SJSA1 (cell line): ENCODE measurements at places on chromosomes 16 and 17. TPM values are rescaled to one million over a fixed set of nuclear protein-coding genes. Genes with fewer than 3 reads are reported as not detected.

DNA sequence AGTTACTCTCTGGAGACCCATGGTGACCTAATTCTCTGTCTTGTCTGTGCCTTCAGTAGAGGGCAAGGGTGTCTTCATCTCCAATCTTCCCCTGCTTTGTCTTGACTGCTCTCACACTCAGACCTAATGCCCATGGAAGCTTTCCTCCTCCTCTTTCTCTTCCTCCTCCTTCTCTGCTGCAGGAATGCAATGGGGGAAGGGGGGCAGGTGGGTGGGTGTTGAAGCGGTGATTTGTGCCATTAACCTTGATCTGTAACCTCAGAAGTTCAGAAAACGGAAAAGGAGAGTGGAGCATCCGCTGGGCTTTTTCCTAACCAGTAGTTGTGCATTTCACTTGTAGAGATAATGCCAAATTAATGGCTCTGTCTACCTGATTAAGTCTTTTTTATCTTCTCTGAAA is 172.3 kb upstream of the CDH11 start:
- H3K36me3 ChIP-seq: no peaks in the 10 kb centered on the region
- H3K4me3 ChIP-seq: no peak overlapping the region
- H3K27me3 ChIP-seq: no peaks in the 10 kb centered on the region
- no peaks in the 10 kb centered on the region for H3K4me1 ChIP-seq
- no peak for DNase-seq

GRCh38 chr17:80331820-80332219 is 71.2 kb downstream of the RNF213 start:
- H3K36me3 ChIP-seq: peaks cover 86% of the 10 kb centered on the region
- no peak overlapping the region for H3K4me3 ChIP-seq
- H3K4me1 ChIP-seq: no peaks in the 10 kb centered on the region
- no peak overlapping the region for H3K27ac ChIP-seq

- no peak for DNase-seq
- H3K36me3 ChIP-seq: peaks cover 4% of the 10 kb centered on the region; the same call in 1 of the 2 replicates
- no peak overlapping the region for H3K4me3 ChIP-seq
- H3K27ac ChIP-seq: 0 out of 2 replicates have a peak overlapping the region, but pooled peaks have one; percentile 11
- no peaks in the 10 kb centered on the region for H3K4me1 ChIP-seq
- no peaks in the 10 kb centered on the region for H3K27me3 ChIP-seq
Observed at GRCh38 chr16:17457513-17457912, 13.2 kb downstream of the XYLT1 start.

Gene CCL7
- total RNA-seq: not detected in 2 replicates

GRCh38 chr16:12354296-12354833 is 377.8 kb downstream of the SNX29 start:
- no peaks in the 10 kb centered on the region for H3K36me3 ChIP-seq
- no peak for DNase-seq
- H3K27me3 ChIP-seq: no peaks in the 10 kb centered on the region
- no peak overlapping the region for H3K27ac ChIP-seq

Gene MT1A
- total RNA-seq: not detected in 2 replicates

DNA sequence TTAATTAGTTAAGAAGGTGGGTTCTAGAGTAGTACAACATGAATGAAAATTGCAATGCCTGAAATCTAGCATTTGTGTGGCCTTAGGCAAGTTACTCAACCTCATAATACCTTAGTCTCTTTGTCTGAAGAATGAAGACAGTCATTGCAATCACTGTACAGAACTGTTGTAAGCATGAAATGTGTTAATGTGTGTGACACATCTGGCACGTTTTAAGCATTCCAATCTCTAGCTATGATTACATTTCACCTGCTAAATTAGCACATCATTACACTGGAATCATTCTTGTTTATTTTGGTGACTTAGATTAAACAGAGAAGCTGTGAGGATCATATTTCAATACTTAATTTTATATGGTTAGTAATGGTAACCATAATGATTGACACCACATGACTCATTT is 629.7 kb upstream of the KIF2B start:
- no peak overlapping the region for H3K4me3 ChIP-seq
- no peak for DNase-seq
- H3K27me3 ChIP-seq: no peaks in the 10 kb centered on the region
- H3K4me1 ChIP-seq: no peaks in the 10 kb centered on the region
- H3K36me3 ChIP-seq: no peaks in the 10 kb centered on the region

- no peak for DNase-seq
- H3K4me3 ChIP-seq: no peak overlapping the region
- no peak overlapping the region for H3K27ac ChIP-seq
- no peaks in the 10 kb centered on the region for H3K27me3 ChIP-seq
Observed at GRCh38 chr17:16261049-16261448, 44.0 kb downstream of the PIGL start.

GRCh38 chr17:5182597-5183409 is 8.9 kb downstream of the ZNF594 start:
- DNase-seq: no peak
- no peak overlapping the region for H3K27ac ChIP-seq
- H3K36me3 ChIP-seq: peaks cover 44% of the 10 kb centered on the region
- H3K4me1 ChIP-seq: no peaks in the 10 kb centered on the region

Gene REXO5
- 19.7 and 26.2 TPM in 2 replicates for total RNA-seq

Gene PIRT
- not detected in 2 replicates for total RNA-seq

DNA sequence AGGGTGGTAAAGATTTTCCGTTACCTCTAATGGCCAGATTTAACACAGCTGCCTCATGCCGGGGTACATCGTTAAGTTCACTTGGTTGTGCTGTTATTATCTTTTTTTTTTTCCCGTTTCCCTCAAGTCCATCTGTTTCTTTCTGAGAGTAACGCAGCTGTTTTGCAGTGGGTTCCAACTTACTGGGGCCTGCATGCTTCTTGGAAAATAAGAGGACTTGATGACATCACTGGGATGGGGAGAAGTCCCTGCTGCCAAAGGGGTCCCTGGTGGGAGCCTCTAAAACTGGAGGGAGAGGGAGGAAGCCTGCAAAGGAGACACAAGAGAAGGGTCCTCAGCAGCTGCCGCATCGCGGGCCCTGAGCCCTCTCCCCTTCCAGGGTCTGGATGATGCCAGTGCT is 77.8 kb upstream of the NOL11 start:
- no peak overlapping the region for H3K4me3 ChIP-seq
- H3K27ac ChIP-seq: no peak overlapping the region
- H3K4me1 ChIP-seq: no peaks in the 10 kb centered on the region

DNA sequence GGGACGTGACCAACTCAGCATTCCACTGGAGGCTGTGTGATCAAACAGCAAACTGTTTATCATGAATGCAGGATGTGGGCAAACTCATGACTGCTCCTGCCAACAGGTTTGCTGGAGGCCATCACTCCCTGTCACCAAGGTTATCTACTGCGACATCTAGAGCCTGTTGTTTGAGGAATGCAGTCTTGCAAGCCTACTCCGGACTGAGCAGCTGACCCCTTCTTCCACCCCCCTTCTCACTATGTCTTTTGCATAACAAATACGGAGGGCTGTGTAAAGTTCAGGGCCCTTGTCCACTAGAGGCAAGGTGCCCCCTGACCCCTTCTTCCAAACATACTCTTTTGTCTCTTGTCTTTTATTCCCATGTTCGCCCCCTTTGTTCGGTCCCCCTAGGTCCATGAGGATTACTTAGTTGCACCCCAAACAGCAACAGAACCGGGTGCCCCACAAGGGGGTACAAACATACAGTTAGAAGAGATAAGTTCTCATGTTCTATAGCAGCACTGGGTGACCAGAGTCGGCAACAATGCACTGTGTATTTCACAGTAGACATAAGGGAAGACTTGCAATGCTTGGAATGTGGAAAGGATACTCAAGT is 28.7 kb downstream of the MEAK7 start:
- H3K4me3 ChIP-seq: no peak overlapping the region
- no peaks in the 10 kb centered on the region for H3K27me3 ChIP-seq
- DNase-seq: no peak
- H3K36me3 ChIP-seq: peaks cover 20% of the 10 kb centered on the region
- peaks cover 5% of the 10 kb centered on the region for H3K4me1 ChIP-seq
- H3K27ac ChIP-seq: no peak overlapping the region

DNA sequence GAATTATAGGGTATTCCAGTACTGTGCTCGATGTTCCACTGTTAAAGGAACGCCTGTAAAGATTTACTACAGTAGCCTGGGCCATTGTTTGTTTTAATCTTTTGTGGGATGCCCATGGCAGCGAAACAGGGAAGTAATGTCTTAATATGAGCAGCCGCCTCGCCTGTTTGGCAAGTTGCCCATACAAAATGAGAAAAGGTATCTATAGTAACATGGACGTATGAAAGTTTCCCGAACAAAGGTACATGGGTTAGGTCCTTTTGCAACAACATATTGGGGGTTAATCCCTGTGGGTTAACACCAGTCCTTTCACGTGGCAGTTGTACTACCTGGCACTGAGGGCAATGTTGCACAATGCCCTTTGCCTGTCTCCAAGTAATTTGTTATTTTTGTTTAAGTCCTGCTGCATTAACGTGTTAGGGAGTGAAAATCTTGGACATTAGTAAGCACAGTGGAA is 21.1 kb upstream of the TMC5 start:
- DNase-seq: no peak
- H3K27ac ChIP-seq: no peak overlapping the region
- no peak overlapping the region for H3K4me3 ChIP-seq
- no peaks in the 10 kb centered on the region for H3K36me3 ChIP-seq
- H3K4me1 ChIP-seq: no peaks in the 10 kb centered on the region

DNA sequence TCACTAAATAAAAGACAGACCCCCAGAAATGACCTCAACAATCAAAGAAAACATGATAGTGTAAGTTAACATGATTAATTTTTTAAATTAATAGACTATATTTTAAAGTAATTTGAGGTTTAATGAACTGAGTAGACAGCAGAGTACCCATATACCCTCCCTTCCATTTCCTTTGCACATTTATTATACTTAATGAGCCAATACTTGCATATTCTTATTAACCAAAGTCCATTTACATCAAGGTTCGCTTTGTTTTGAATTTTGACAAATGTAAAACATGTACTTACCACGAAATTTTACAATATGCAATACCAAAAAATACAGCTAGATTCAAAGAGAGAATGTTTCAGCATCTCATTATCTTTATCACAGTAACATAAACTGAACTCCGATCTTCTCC is 72.7 kb downstream of the KANSL1 start:
- H3K27ac ChIP-seq: no peak overlapping the region
- H3K27me3 ChIP-seq: no peaks in the 10 kb centered on the region
- H3K36me3 ChIP-seq: peaks cover 16% of the 10 kb centered on the region
- H3K4me3 ChIP-seq: no peak overlapping the region
- no peak for DNase-seq

Gene KRT25
- total RNA-seq: not detected in 2 replicates

DNA sequence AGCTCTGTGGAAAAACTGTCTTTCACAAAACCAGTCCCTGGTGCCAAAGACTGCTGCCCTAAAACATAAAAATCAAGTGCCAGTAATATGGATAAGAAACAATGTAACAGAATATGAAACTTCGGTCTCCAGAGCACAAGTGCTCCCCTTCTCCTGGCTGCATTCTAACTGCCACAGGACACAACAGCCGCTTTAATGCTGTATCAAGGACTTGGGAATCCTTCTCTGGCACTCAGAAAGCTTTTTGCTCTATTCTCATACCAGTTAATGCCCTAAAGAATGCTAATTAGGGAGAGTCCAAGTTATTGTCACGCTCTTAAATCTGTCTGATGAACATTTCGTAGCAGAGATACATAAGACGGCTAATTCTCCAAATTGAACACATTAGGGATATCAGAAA is 90.9 kb downstream of the PARN start:
- peaks cover 5% of the 10 kb centered on the region; the same call in 1 of the 2 replicates for H3K36me3 ChIP-seq
- H3K27ac ChIP-seq: no peak overlapping the region
- DNase-seq: no peak
- no peaks in the 10 kb centered on the region for H3K4me1 ChIP-seq

- H3K27me3 ChIP-seq: no peaks in the 10 kb centered on the region
- peak; percentile 83 for DNase-seq
- H3K27ac ChIP-seq: no peak overlapping the region
- no peaks in the 10 kb centered on the region; the same call in 1 of the 2 replicates for H3K36me3 ChIP-seq
- no peak overlapping the region for H3K4me3 ChIP-seq
- H3K4me1 ChIP-seq: peaks cover 43% of the 10 kb centered on the region
Observed at GRCh38 chr17:78112518-78113471, 15.8 kb downstream of the TMC6 start.

Gene RHBDF2
- 5.8 and 9.2 TPM in 2 replicates for total RNA-seq

Gene B3GNT9
- 34.5 and 36.1 TPM in 2 replicates for total RNA-seq

Gene TP53TG3B
- total RNA-seq: not detected in 2 replicates

- H3K4me1 ChIP-seq: peaks cover 3% of the 10 kb centered on the region; the same call in 1 of the 2 replicates
- peaks cover 67% of the 10 kb centered on the region for H3K36me3 ChIP-seq
- no peak for DNase-seq
- H3K27me3 ChIP-seq: no peaks in the 10 kb centered on the region
Observed at GRCh38 chr17:77177002-77177741, 36.4 kb downstream of the SEC14L1 start.

GRCh38 chr17:35236821-35237220 is 6.1 kb upstream of the SLFN5 start:
- H3K27ac ChIP-seq: no peak overlapping the region
- peaks cover under 1% of the 10 kb centered on the region for H3K4me1 ChIP-seq
- no peak for DNase-seq
- no peaks in the 10 kb centered on the region for H3K27me3 ChIP-seq
- H3K4me3 ChIP-seq: no peak overlapping the region

DNA sequence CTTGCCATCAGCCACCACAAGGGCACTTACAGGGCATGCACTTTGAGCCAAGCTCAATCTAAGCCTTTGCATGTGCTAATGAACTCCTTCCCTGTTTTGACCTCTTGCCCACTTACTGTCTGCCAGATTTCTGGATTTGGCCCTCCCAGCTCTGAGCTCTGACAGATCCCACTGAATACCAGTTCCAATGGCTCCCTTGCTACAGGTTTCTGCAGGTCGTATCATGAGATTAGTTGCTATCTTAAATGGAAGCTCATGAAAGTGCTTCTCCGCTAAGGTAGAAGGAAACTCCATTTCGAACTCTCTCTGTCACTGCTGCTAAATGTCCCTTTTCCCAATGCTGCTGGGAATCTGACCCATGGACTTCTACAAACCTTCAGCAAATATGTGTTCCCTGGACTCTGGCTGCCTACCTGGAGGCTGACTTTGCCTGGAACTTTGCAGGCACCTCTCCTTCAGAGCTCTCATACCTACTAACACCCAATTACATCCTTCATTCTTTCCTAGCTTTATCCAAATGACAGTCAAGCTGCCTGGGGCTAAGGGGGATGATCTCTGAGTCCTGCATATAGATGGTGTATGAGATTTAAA is 23.5 kb upstream of the TOB1 start:
- H3K27me3 ChIP-seq: peaks cover 14% of the 10 kb centered on the region; the same call in 1 of the 2 replicates
- H3K36me3 ChIP-seq: no peaks in the 10 kb centered on the region
- no peaks in the 10 kb centered on the region; the same call in 1 of the 2 replicates for H3K4me1 ChIP-seq
- no peak overlapping the region for H3K4me3 ChIP-seq

DNA sequence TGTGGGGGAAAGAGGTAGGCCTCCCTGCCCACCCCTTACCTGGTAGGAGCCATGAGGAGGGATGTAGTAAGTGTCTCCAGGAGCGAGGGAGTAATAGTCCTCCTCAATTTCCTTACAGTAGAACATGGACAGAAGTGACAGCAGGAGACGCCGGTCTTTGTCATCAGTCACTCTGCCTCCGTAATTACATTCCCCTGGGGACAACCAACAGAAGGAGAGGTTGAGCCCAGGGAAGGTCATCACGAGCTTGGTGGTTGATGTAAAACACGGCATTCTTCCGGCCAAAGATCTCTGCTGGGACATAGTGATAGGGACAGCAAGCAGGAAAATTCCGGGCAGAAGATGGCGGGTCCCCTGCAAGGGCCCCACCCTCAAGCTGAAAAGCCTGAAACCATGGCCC is 47.9 kb downstream of the LYRM1 start:
- no peak overlapping the region for H3K4me3 ChIP-seq
- H3K4me1 ChIP-seq: no peaks in the 10 kb centered on the region
- DNase-seq: no peak
- no peaks in the 10 kb centered on the region for H3K36me3 ChIP-seq

Gene HELZ
- 22.8 and 60.0 TPM in 2 replicates for total RNA-seq

- DNase-seq: peak; percentile 81
- H3K4me3 ChIP-seq: no peak overlapping the region
- H3K36me3 ChIP-seq: no peaks in the 10 kb centered on the region
- peaks cover 28% of the 10 kb centered on the region for H3K4me1 ChIP-seq
- H3K27me3 ChIP-seq: no peaks in the 10 kb centered on the region
Observed at GRCh38 chr17:47935961-47936360, 5.4 kb upstream of the PNPO start.
